ENCODE measurements at places on chromosomes 5 and 9. TPM values are rescaled to one million over a fixed set of nuclear protein-coding genes. Genes with fewer than 3 reads are reported as not detected.

Gene HK3
- 1.4 TPM for polyA plus RNA-seq

Gene DOCK8
- polyA plus RNA-seq: 8.2 TPM

Gene ADGRV1
- polyA plus RNA-seq: 1.1 TPM

- DNase-seq: no peak
These were observed 76.0 kb upstream of the FSTL4 start for GRCh38 chr5:133688391-133688790.

- no peak for DNase-seq
These were observed 45.5 kb downstream of the RASA1 start for GRCh38 chr5:87313216-87313615.

DNA sequence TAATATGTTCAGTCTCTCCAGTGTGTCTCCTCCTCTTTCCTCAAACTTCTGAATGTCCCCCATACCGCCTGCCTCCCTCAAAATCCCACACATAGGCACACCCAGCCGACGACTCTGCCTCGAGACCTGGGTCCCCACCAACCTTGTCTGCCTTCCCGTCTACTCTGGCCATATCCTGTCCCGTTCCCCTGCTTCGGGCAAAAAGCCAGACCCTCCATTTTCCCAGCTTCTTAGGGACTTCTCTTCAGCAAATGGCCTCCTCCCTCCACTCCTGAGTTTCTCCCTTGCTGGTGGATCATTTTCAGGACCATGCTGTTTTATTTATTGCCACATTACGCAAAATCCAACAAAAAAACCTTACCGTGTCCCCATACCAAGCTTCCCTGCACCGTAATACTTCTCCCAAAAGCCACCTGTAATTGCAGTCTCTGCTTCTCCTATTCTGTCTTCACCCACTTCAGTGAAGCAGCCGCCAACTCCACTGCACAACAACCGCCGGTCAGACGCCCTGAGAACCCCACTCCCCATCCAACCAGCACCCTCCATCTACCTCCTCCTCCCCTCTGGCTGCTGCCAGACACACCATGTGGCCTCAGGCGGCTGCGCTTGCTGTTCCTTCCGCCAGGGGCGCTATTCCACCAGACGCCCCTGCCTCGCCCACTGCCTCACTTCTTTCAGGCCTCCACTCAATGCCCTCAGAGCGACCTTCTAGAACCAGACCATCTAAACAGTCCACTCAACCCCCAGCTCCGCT is 117.0 kb downstream of the TRPM6 start:
- no peak for DNase-seq

- DNase-seq: no peak
These were observed 46.1 kb downstream of the ASTN2 start for GRCh38 chr9:117368684-117369230.

All from hindlimb muscle (tissue), 1 donor.